ENCODE measurements at places on chromosomes 4 and X.

DNA sequence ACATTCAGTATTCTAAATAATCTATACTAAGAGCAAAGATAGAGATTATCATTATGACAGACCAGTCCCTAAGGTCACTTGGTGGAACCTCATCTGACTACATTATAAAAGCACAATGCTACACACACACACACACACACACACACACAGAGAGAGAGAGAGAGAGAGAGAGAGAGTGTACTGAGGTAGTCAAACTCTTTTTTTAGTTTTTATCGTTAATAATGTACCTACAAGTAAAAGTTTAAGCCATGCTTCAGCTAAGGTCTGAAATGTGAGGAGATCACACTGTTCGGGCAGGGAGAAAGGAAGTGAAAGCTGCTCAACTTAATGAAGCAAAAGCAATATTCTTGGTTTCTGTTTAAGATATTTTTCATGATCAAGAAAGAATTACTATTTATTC, 75.8 kb upstream of the CCDC160 start:
- DNase-seq = no peak

GRCh38 chr4:16029262-16029661, 54.6 kb downstream of the PROM1 start:
- DNase-seq = no peak

DNA sequence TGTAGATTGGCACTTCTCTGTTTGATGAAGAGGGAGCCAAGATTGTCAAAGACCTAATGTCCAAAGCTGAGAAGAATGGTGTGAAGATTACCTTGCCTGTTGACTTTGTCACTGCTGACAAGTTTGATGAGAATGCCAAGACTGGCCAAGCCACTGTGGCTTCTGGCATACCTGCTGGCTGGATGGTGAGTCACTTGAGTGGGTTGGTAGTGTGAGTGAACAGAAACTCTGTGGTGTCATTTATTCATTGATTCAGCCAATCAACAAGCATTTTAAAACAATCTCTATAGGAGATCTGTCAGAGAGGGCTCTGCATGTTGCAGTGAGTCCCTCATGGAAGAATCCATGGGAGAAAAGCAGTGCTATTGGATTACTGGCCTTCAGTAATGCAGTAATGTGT, 16.3 kb downstream of the TAF9B start:
- no peak for DNase-seq

- no peak for DNase-seq
These were observed 64.2 kb upstream of the MSANTD1 start for GRCh38 chr4:3184725-3185124.

GRCh38 chr4:102779204-102779603, 18.4 kb upstream of the MANBA start:
- no peak for DNase-seq

DNA sequence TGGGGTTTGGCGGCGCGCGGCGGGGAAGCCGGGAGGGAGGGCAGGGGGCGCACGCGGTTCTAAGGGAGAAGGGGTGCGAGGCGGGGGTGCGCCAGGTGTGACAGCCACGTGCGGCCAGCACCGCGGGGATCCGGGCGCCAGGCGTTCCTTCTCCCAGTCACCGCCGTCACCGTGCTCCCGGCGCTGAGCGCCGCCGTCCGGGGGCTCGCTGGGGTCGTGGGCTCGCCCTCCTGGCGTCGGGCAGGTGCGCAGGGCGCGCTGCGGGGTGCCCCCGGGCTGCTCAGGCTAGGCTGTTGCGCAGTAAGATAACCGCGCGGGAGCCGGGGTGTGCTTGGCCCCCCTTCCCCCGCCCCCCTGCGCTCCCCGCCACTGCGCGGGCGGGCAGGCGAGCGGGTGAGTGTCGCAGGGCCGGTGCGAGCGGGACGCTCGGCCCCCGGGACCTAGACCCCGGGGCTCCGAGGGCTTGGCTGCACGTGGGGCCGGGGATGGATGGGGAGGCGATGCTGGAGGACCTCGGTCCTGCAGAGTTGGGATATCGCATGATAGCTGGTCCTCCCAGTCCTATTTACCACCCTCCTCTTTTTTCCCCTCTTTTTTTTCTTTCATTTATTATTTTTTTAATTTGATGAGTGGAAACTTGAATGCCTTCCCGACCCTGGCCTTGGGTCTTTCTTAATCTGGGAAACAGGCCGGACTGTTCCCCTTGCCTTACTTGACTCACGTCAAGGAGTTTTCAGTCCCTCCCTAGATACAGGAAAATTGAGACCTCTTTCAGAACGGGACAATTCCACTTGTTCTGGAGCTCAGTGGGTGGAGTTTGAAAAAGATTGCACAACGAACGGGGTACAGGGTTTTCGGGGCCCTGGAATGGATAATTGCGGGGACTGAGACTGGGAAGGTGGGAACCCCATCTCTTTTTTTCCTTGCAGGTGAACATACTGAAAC, 797 bp downstream of the TXLNG start:
- DNase-seq = no peak

DNA sequence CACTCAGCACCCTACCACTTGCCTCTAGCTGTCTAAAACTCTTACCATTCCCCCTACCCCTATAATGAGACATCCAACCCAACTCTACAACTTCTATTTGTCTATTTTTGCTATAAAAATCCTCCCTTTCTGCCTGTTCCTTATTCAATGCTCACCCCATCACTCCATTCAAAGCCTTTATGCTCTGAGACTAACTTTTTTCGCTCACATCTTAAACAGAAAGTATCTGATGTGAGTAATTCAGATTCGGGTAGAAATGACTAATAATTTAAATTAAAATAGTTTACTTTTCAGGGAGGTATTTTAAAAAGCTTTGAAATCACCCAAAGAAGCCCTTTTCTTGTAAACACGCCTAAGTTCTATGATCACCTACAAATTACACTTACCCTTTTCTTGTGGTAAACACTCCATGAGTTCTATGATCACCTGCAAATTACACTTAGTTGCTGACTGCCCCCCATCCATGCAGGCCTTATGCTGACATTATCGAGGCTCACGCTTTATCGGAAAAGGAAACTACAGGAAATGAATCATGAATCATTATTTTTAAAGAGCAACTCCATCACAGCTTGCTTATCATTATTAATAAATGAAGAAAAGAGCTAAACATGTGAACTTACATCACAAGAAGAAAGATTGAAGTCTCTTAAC, 168.7 kb upstream of the PPP1R2C start:
- DNase-seq = no peak

- DNase-seq = no peak
These were observed 611.6 kb upstream of the GRIA3 start for GRCh38 chrX:122572461-122572860.

DNA sequence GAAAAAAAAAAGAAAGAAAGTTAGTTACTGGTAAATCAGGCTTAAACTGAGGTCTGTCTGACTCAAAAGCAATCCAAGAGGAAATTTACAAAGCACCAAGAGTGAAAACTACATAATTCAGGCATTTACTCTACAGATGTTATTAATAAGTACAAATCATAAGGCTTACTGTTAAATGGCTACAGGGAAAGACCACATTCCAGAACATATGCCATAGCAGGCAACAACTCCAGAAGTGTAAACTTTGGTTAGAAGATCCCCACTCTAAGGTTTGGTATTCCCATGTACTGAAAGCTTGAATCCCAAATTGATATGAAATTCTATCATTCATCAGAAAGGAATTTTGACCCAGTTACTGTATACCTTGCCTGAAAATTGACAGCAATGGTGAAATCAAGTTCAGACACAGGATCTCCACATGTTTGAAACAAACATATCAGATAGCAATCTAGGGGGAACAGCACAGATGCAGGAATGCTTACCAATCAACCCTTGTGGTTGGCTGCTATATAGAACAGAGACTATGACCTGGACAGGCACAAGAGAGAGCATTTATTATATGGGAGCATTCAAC, 6.6 kb downstream of the USP26 start:
- no peak for DNase-seq

DNA sequence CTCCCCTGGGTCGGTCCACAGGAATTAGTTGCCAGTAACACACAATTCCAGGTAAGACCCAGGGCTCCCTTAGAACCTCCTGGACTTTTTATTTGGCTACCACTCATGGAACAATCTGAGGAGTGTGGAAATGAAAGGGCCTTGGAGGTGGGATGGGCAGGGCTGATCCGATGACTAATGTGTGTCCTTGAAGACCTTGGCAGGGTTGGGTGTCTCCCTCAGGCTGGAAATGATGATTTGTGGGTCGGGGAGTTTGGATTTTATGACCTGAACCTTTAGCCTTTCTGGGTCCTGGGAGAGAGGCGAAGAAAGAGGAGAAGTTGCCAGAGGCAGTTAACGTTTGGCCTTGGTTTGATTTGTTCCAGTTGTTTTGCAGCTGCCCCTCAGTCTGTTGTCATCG, 425.0 kb downstream of the MID1IP1 start:
- no peak for DNase-seq

GRCh38 chrX:45360571-45360970, 159.9 kb upstream of the DIPK2B start:
- DNase-seq = no peak

- no peak for DNase-seq
These were observed 1695.2 kb downstream of the STIM2 start for GRCh38 chr4:28555866-28556265.

DNA sequence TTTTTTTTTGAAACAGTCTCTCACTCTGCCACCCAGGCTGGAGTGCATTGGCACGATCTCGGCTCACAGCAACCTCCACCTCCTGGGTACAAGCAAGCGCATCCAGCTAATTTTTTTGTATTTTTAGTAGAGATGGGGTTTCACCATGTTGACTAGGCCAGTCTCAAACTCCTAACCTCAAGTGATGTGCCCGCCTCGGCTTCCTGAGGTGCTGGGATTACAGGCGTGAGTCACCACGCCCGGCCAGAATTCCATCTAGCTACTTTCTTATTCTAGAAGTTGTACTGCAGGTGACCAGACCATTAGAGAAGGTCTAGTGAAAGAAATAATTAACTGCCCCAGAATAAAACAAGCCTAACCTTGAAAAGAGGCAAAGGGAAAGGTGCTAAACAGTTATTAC, 2.3 kb downstream of the LRBA start:
- no peak for DNase-seq

DNA sequence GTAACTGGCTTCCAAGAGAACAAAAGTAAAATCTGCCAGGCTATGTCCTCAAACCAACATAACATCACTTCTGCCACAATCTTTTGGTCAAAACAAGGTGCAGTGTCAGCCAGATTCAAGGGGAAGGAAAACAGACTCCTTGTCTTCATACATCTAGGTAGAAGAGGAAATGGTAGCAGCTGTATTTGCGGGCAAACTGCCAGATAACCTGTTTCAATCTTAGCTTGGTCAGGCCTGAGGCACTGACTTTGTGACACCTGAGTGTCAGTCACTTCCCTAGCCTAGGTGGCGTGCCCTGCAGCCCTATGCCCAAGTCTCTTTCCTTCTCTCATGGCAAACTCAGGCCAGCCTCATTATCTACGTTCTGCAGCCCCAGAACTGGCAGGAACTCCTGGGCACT, 146.2 kb upstream of the JADE1 start:
- DNase-seq = no peak

DNA sequence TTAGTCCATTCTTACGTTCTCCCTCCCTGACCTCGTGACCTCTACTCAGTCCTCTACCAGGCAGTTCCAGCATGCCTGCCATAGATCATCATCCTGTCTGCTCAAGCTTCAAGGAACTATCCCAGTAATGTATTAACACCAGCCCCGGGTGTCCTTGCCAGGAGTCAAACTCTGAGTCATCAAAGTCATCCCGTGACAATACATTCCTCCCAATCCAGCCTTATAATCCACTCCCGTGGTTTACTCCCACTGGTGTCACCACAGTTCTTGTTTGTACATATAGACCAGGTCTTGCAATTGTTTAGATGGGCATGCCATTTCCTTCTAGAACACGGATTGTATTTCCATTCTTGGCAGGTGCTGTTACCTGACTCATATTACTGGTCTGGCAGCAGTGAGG, 68.7 kb upstream of the TAB3 start:
- no peak for DNase-seq

DNA sequence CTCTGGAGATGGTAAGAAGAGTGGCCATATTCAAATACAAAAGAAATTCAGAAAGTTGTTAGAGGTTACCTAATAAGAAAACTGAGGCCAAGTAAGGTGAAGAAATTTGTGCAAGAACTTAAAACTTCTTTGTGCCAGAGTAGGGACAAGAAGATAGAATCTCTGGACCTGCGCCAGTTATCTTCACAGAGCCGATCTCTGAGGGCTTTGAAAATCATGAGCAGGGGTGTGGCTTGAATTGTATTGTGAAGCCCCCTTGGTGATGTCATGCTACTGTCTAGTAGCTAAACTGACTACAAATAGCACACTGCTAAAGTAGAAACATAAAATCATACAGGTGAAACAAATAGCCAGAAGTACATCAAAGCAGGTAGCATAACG, 184.6 kb downstream of the UGT8 start:
- DNase-seq = no peak

DNA sequence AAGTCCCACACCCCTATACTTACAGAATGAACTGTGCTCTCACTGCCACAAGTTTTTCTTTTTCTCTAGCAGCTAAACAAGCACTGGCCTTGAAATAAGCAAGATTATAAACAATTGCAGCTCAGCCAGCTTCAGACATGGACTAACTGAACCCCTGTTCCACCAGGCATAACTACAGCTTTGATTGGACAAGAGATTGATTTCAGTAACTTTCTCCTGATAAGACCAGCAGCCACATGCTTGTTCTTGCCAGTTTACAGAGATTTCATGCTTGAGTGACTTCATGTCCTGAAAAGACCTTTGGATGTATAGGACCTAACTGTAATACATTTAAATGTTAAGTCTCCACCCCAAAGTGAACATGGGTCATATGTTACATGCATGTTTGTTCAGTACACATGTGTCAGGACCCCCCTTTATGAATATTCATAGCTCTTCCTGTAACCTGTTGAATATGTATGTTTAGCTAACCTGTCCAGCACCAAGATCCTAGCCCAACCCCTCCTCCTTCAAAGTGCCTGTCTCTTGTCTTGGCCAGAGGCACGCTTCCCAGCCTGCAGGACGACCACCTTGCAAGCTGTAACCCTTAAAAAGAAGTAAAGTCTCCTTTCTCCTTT, 27.9 kb downstream of the ZNF275 start:
- DNase-seq = no peak
